ENCODE measurements at places on chromosomes 3 and 15. TPM values are rescaled to one million over a fixed set of nuclear protein-coding genes. Genes with fewer than 3 reads are reported as not detected.

CHL1 gene
- total RNA-seq, result not detected

KBTBD12 gene
- not detected for total RNA-seq

PPP4R2 gene
- 28.4 TPM for total RNA-seq

CCR3 gene
- not detected for total RNA-seq

RASSF1 gene
- 17.5 TPM for total RNA-seq

MEX3B gene
- total RNA-seq, result 2.9 TPM

KBTBD13 gene
- not detected for total RNA-seq

ULK4 gene
- 4.9 TPM for total RNA-seq
